Hematopoietic multipotent progenitor cell treated with erythropoietin and hydrocortisone succinate and interleukin-3 and kit ligand, for 6 days (in vitro differentiated cells): ENCODE measurements at places on chromosomes 6 and 20.

DNA sequence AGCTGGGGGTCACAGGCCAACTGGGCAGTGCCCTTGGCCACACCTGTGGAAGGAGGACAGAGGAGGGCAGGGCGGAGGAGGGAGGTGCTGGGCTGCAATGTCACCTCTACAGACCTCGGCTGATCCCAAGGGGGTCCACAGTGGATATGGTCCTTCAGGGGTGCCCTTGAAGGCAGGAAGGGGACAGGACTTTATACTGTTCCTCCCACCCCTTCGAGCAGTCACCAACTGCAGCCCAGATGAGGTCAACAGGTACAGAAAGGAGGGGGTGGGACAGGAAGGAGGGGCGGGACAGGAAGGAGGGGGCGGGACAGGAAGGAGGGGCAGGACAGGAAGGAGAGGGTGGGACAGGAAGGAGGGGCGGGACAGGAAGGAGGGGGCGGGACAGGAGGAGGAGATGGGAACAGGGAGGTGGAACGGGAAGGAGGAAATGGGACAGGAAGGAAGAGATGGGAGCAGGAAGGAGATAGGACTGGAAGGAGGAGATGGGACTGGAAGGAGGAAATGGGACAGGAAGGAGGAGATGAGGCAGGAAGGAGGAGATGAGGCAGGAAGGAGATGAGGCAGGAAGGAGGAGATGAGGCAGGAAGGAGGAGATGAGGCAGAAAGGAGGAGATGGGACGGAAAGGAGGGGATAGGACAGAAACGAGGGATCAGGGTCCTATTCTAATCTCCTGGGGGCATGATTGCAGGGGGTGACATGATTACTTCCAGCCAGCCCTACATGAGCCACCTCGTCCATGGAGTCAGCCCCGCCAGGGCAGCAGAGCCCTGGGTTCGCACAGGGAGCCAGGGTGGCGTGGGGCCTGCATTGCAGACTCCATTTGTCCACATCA is 19.4 kb upstream of the MRGBP start:
- peak; percentile 60 for DNase-seq

- DNase-seq = no peak
Measured at GRCh38 chr6:140711019-140711613, 1336.7 kb upstream of the CITED2 start.

DNA sequence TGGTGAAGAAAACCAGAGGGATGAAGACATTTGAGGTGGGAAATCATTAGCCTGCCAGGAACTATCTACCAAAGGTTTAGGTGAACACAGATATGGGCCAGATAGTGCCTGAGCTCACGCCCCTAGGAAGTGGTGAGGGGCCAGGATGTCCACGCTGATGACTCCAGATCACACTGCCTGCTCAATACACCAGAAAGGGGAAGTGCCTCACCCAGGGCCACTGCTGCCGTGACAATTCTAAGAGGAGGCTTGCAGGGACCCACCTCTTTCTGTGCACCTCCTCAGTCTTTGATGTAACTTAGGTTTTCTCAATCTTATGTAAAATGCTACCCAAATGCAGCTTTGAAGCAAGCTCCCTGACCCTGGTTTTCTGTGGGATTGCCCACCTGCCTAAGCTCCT is 5.4 kb upstream of the RAB44 start:
- peak; percentile 77 for DNase-seq

DNA sequence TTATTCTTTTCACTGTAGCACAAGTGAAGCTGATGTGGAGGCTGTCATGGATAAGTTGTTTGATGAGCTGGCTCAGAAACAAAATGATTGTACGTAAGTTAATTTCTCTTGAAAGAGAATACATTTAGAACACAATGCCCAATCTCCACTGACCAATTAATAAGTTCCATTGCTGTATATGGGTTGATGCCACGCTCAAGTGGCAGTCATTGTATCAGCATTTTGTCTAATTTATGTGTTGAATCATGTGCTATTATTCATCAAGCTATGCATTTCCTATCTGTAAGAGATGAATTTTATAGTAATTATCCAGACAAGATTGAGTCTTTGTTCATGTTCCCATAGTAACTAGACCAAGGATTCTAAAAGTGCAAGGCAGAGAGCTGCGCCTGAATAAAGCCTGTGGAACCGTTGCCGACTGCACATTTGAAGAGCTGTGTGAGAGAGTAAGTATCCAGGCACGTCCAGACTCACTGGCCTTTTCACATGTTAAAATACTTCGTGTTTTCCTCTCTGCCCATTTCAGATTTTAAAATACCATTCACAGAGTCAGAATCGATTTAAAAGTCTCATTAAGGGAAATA is 83.8 kb upstream of the FOXO3 start:
- DNase-seq = no peak

- no peak for DNase-seq
Measured at GRCh38 chr20:62437927-62438326, 10.6 kb upstream of the RBBP8NL start.

GRCh38 chr6:143068001-143068400 is 7.3 kb downstream of the AIG1 start:
- no peak for DNase-seq

GRCh38 chr20:53004267-53004813 is 32.2 kb downstream of the TSHZ2 start:
- DNase-seq = no peak

DNA sequence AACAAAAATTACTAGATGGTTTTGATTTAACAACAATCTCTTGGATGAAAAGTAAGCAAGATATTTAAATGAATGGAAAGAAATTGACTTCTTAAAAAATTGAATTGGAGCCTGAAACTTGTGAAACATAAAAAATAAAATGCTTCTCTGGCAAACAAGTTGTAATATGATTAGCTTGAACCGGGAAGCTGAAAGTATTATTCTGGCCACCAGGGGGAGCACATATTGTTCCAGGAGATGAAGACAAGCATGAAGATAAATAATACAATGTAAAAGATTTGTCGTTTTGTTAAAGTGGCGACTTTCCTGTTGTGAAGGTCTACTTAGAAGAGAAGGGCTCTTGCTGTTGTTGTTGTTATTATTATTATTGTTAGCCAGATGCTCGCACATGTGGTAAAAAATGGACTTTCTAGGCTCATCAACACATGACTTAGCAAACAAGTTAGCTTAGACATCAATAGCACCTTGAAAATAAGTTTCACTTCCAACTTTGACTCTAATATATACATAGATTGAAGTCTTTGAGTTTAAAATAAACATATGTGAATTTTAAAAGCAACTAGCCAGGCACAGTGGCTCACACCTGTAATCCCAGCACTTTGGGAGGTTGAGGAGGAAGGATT is 14.2 kb downstream of the PAX1 start:
- peak; percentile 71 for DNase-seq

DNA sequence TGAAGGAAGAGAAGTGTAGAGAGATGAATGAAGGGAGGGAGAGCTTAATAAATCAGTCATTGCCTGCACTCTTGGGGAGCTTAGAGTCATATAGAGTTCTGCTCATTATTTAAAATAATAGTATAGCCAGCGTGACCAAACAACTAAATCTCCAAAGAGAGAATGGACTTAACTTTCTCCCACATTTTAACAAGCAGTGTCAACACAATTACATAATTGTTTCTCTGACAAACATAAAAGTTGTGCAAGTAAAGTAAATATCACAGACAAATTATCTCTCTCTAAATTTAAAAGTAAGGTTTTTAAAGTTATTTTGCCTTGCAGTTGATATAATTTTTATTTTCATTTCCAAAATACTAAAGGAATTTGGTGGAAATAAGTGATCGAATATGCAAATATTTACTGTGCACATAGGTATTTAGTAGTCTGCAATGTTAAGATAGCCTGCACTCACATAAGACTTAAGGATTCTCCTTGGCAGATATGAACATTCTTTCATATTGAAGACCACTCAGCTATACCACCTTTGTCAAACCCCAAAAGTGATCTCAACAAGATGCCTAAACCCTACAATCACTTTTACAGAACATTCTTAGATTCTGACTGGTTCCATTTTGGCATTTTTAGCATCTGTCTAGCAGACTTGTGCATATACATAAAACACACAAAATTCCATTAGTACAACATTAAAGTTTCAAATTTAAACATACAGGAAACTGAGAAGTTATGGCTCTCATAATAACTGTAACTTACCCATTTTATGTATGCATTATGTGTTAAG is 67.7 kb downstream of the KIF6 start:
- no peak for DNase-seq

- DNase-seq = peak; percentile 86
Measured at GRCh38 chr6:593139-593906, 63.6 kb downstream of the HUS1B start.

GRCh38 chr6:53029257-53029656 is 34.2 kb upstream of the GSTA4 start:
- no peak for DNase-seq

GRCh38 chr20:19557291-19557690 is 200.8 kb upstream of the RIN2 start:
- no peak for DNase-seq

DNA sequence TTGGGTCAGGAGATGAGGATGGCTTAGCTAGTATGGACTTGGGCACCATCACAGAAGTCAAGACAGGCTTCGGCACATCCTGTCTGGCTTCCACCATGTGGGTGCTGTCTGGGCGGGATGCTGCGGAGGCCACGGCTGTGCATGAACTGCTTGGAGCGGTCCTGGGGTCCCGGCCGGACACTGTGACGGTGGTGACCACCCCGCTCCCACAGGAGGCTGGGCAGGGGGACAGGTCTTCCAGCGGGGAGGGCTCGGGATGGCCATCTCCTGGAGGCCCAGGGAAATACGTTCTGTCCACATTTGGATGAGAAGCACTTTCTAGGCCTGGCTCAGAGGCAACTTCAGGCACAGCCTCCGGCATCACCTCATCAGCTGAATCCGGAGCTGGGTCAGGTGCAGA is 32.1 kb upstream of the TCFL5 start:
- DNase-seq = no peak

DNA sequence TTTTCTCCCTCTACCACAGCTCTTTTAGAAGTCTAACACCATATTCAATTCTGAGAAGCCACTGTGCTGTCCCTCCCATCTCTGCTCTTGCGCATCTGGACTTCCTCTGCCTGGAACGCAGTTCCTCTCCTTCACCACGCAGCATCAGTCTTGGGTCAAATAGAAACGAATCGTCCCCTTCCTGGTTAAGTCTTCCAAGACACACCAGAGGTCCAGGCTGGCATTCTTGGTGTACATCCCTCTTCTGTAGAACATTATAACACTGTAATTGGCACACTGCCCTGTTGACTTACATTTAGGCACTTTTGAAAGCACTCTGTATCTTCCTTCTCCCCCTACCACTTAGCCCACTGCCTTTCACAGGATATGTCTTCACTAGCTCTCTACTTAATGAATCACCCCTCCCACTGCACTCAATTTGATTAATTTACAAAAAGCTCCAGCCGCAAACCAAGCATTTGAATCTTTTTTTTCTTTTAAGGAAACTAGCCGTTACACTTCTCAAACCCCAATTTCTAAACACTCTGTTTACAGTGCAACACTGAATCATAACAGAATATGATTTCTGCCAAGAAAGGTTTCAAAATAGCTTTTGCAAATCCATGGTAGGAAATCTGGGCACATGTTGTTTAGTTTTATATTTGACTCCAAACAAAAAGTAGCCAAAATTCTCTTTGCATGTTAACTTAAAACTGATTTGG is 140.8 kb upstream of the CARMIL1 start:
- DNase-seq = peak; percentile 92

DNA sequence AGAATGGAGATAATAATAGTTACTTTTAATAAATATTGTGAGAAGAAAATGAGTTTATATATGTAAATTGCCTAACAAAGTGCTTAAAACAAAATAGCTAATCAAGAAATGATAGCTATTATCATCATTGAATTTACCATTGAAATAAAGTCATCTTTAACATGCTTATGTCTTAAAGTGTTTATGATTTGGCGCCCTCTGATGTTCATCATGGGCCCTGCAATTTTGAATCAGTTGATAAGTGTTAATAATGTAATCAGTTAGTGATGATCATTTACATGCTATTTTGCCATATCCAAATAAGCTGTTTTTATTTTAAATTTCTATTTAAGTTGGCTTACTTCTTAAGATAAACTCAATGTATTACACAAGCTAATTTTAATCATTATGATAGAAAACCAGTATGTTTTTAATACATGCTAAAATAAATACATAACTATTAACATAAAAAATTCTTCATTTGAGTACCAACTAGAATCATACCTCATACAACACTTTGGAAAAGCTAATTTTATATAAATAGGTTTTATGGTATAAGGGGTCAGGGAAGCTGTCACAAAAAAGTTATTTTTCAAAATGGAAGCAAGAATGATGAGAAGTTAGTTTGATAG is 39.2 kb upstream of the TPD52L1 start:
- DNase-seq = peak; percentile 78

DNA sequence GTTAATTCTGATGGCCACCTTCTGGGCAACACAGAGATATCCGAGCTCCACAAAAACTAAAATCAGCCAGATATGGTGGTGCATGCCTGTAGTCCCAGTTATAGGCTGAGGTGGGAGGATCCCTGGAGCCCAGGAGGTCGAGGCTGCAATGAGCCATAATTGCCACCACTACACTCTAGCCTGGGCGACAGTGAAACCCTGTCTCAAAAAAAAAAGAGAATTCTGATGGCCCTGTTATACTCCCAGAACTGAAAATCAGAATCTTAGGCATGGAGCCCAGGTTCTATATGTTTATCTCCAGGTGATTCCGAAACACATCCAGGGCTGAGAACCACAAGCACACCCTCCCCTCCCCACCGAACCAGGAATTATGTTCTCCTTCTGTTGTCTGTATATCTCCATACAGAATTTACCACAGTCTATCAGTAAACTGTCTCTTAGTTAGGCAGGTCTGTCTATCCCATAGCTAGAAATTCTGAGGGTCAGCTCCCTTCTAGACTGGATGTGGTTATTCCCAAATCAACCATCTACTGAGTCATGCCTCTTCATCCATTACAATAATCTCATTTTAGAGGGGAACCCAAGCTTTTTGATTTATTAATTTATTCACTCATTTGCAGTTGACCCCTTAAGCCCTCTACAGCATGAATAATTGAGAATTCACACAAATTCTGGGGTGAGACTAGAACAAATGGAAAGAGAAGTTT is 24.8 kb upstream of the CCND3 start:
- DNase-seq = no peak

DNA sequence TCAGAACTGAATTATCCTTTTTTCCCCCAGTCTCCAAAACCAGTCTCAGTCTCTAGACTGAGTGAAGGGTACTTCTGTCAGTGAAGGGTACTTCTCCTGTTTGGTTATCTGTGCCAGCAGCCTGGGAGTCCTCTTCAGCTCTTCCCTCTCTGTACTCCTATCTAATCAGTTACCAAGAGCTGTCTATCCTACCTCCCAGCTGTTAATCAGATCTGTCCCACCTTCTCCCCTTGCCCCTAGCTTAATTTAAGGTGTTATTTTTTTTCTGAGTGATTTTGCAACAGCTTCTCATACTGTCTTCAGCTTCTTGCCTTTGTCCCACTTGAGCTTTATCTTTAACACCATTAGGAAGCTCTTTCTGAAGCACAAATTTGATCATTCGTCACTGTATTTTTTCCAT is 491.9 kb upstream of the SOX4 start:
- peak; percentile 70 for DNase-seq
